Tongue (tissue), 3 donors: ENCODE measurements at places on chromosomes 7 and 10.

DNA sequence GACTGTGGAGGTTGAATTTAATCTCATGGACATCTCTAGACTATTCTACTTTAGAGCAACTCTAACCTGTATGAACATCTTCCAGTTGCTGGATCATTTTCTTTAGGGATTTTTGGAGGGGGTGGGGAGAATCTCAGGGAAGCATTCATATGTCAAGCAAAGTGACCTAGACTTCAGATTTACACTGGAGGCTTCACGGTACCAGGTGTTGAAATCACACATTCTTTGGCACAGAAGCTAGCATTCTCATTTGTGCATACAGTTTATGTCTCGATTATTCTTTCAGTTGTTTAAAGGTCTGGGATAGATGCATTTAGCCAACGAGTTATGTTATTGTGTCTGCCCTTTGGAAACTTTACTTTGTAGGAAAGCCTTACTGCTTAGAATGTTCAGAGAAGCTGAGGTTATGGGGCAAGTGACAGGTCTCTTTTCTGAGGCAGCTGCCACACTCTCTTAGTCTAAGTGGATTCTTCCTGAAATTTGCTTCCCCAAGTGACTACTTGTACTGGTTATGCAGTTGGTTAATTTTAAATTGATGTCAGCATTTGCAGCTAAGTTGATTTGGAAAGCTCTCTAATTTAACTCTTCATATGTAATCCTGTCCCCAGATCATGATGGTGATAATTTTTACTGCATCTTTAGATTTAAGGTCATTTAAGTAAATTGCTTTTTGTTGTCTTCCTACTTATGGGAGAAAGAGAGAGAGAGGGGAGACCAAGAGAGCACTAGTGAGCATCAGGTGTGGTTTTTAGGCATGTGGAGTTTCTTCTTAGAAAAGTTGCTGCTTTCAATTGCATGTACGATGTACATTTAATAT, 153.8 kb downstream of the PRKG1 start:
- no peak for DNase-seq

DNA sequence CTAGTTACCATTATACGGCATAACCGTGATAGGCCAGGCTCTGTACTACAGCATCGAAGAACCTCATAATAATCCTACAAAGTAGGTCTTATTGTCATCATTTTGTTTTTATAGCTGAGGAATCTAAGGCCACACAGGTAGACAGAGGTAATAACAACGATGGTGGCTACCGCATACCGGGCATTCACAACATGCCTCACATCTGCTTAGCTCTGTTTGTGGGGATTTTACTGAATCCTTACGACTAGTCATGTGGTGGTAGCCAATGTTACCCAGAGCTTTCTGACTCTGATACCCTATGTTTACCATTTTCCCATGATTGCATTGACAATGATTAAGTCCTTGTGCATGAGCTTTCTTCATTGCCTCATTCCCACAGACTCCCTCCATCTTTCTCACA, 269.4 kb downstream of the TCF7L2 start:
- DNase-seq = no peak

GRCh38 chr7:37482953-37483352, 34.3 kb upstream of the ELMO1 start:
- DNase-seq = no peak

- no peak for DNase-seq
These were observed 71.7 kb upstream of the GPR22 start for GRCh38 chr7:107398161-107398560.

DNA sequence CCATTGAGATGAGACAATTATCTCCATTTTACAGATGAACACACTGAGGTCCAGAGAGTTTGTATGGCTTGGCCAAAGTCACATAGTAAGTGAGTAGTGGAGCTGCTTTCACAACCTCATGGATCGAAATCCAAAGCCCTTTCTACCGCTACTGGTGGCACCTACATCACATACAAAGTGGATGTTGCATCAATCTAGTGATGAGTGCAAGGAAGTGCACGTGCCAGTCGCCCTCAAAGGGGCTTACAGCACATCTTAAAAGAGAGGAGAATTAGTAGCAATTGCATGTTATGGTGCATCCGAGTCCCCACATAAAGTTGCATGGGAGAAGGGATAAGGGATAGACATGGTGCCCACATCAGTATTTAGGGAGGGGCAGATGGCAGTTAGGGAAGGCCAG, 31.0 kb upstream of the GPR26 start:
- DNase-seq = no peak
